ENCODE measurements at places on chromosomes 3 and 15.

GRCh38 chr3:159870723-159871122, 117.9 kb upstream of the IL12A start:
- H3K27me3 ChIP-seq, result no peaks in the 10 kb centered on the region
- H3K4me3 ChIP-seq, result no peak overlapping the region
- H3K27ac ChIP-seq, result no peak overlapping the region
- no peaks in the 10 kb centered on the region for H3K36me3 ChIP-seq

DNA sequence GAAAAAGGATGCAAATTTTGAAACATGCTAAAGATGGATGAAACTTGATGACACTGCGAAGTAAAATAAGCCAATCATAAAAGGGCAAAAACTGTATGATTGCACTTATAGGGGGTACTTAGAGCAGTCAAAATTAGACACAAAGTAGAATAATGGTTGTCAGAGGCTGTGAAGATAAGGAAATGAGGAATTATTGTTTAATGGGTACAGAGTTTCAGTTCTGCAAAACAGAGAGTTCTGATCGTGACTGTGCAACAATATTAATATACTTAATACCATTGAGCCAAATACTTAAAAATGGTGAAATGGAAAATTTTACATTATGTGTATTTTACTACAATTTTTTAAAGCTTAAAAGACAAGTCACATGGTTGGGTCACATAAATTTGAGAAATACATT, 35.1 kb downstream of the UBE3A start:
- H3K4me3 ChIP-seq, result no peak overlapping the region
- H3K36me3 ChIP-seq, result peaks cover 7% of the 10 kb centered on the region
- no peak overlapping the region for H3K27ac ChIP-seq
- H3K4me1 ChIP-seq, result no peaks in the 10 kb centered on the region
- DNase-seq, result no peak

GRCh38 chr15:91435113-91435512, 335.1 kb downstream of the SV2B start:
- no peaks in the 10 kb centered on the region for H3K36me3 ChIP-seq
- no peaks in the 10 kb centered on the region for H3K4me1 ChIP-seq
- no peaks in the 10 kb centered on the region for H3K27me3 ChIP-seq

DNA sequence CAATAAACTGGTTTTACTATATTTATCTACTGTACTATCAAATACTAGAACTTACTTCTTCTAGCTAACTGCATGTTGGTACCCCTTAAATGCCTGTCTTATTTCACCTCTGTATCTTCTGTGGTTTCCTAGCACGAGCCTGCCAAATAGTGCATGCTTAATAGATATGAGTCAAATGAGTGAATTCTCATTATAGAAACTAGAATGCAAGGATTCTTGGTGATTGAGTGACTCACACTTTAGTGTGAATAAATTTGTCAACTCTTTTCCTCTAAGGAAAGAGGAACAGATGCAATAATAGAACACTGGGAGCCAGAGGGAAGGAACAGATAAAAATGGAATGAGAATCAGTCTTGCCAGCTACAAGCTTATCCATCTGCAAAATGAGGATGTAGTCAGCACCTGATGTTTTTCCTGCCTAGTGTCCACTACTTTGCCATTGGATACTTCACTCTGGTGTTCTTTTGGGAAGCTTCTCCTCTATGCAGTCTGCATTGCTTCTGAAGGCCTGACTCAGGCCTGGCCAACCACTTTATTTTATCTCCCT, 189.1 kb upstream of the CADPS start:
- H3K4me3 ChIP-seq, result no peak overlapping the region
- no peaks in the 10 kb centered on the region for H3K27me3 ChIP-seq
- no peak for DNase-seq
- H3K36me3 ChIP-seq, result no peaks in the 10 kb centered on the region

- no peak overlapping the region for H3K4me3 ChIP-seq
- no peak overlapping the region for H3K27ac ChIP-seq
- no peaks in the 10 kb centered on the region for H3K36me3 ChIP-seq
- H3K4me1 ChIP-seq, result no peaks in the 10 kb centered on the region
Observed at GRCh38 chr15:82901114-82901805, 51.3 kb downstream of the HOMER2 start.

All from keratinocyte (primary cell).